ENCODE measurements at places on chromosomes 11 and 22. TPM values are rescaled to one million over a fixed set of nuclear protein-coding genes. Genes with fewer than 3 reads are reported as not detected.

- no peak for DNase-seq
Measured at GRCh38 chr22:26608129-26608528, 9.7 kb downstream of the CRYBB1 start.

GRCh38 chr22:44266796-44267760 lies 45.7 kb downstream of the SHISAL1 start:
- no peak for DNase-seq

GRCh38 chr11:2878782-2879181 lies 6.8 kb downstream of the CDKN1C start:
- DNase-seq: no peak

GRCh38 chr11:120168960-120169681 lies 31.2 kb upstream of the TRIM29 start:
- DNase-seq: peak; percentile 54

- DNase-seq: no peak
Measured at GRCh38 chr11:33610903-33611302, 89.7 kb downstream of the C11orf91 start.

Gene TMEM184B
- 21.5 TPM for total RNA-seq

GRCh38 chr22:33969045-33969444 lies 48.8 kb upstream of the LARGE1 start:
- DNase-seq: peak; percentile 64

Gene SLC1A2
- not detected for total RNA-seq

DNA sequence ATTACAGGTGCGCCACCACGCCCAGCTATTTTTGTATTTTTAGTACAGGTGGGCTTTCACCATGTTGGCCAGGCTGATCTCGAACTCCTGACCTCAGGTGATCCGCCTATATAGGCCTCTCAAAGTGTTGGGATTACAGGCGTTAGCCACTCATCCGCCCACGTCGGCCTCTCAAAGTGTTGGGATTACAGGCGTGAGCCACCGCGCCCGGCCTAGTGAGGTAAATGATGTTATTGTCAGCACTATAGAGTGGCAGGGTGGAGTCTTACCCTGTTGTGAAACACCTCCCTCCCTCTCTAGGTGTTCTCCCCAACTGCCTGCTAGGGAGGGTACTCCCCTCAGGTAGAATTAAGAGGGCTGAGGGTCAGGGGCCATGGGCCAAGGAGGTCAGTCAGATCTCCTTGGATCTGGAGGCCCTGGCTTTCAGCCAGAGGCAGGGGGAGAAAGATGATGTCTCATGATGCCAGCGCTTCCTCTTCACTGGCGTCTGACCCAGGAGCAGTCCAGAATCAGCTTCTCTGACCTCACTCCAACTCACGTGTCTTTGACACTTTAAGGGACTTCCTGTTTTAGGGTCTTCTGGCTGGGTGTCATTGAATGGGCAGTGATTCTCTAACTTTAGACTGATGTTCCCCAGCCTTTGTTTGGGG lies 2.0 kb downstream of the GGA1 start:
- no peak for DNase-seq

GRCh38 chr11:130778705-130779104 lies 137.6 kb downstream of the SNX19 start:
- no peak for DNase-seq

DNA sequence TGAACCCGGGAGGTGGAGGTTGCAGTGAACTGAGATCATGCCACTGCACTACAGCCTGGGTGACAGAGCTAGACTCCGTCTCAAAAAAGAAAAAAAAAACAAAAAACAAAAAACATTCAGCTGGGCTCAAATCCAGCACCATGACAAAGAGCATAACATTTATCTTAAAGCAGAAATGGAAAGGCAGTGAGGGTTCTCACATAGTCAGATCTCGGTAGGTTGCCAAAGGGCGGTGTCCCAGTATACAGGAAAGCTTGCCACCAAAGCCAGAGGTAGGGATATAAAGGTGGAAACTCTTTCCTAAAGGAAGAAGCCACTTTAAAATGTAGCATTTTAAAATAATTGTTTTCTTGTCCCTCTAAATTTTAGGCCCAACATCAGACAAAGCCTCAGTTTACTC lies 22.4 kb upstream of the CAPRIN1 start:
- no peak for DNase-seq

DNA sequence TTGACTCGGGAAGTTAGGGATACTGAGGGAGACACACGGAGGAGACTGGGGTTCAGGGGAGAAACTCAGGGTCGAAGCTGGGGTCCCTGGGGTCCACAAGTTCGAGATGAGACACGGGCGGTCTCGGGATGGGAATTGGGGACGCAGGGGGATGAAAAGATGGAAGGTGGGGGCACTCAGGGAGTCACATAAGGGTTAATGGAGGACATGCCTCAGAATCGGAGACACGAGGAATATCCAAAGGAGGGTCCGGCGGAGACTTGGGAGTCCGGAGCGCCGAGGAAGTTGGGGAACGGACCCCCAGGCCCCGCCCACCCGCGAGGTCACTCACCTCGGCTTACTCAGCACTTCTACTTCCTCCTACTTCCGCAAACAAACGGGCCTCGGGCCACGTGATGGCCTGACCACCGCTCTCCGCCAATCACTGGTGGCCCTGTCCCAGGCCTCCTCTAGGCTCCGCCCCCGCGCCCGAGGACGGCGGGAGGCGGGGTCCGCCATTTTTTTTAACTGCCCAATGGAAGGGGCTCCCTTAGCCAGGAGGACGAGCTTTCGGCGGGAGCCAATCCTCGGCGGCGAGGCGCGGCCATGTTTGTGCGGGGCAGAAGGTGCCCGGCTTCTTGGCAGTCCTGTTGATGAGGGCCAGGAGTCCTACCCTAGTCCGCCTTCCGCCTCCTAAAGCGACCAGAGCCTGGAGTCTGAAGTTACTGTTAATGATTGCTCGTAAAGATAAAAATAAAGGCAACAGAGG lies at the start of gene PLA2G6:
Gene PLA2G6, minus strand, starts transcription at position 378 of the 748 bp plus-strand sequence. CDS start 12,404 bp downstream, outside the sequence.
- peak; percentile 99 for DNase-seq

DNA sequence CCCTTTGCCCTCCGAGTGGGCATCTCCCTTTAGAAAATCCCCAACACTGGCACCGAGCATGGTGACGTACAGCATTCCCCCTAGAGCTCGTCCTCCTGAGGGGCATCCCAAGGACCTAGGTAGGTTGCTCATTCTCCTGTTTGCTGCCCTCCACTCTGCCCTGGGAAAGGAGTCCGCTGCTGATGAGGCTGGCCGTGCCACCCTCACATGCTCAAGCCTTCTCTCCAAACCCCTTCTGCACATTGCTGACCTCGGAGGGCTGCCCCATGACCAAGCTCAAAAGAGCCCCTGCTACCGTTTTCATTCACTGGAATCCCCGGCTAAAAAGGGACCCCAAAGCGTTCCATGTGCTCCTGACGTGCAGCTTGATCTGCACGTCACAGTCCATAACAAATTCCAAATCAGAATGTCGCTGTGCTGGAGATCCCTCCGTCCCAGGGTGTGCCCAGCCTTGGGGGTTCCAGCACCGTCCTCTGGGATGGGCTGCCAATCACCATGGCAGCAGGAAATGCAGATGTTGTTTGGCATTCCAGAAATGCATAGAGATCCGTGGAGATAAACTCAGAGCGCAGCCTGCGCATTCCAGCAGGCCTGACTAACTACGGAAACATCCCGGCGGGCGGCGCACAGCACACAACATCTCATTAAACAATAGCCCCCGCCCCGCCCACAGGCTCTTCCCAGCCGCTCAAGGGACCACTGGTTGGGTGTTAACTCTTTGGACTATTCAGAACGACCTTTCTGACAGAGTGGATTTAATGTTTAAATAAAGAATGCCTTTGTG lies 26.3 kb upstream of the GNB1L start:
- DNase-seq: peak; percentile 99

- no peak for DNase-seq
Measured at GRCh38 chr11:83070731-83071566, 748 bp downstream of the RAB30 start.

DNA sequence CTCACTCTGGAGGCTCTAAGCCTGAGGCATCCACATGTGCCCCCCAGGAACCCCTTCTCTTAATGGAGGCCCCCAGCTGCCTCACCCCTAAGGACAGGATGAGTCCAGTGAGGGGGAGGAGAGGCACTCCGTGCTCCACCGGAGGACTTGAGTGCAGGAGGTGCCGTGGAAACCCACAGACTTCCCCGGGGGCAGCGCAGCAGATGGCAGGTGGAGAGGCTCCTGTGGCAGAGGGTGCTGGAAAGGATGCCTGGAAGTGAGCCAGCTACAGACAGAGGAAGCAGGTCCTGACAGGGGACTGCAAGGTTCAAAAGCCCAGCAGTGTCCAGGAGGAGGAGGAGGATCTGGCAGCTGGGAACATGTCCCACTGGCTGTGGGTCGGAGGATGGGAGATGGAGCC lies 1384.0 kb downstream of the TBC1D22A start:
- no peak for DNase-seq

Data from HT1080 (cell line).